ENCODE measurements at places on chromosomes 2 and 18. TPM values are rescaled to one million over a fixed set of nuclear protein-coding genes. Genes with fewer than 3 reads are reported as not detected.

The MAL gene
- total RNA-seq: 19.2 TPM

The SPRED2 gene
- total RNA-seq: 55.4 TPM

The PKDCC gene
- total RNA-seq: 60.4 TPM

The NOL4 gene
- 10.5 TPM for total RNA-seq

The MEP1B gene
- not detected for total RNA-seq
